ENCODE measurements at places on chromosomes 4 and X. TPM values are rescaled to one million over a fixed set of nuclear protein-coding genes. Genes with fewer than 3 reads are reported as not detected.
A peak's percentile ranks its signal among the peaks of the same experiment; 100 is the strongest.

Gene ANOS1
- polyA plus RNA-seq, result 9.0 TPM

Gene MAML3
- 16.8 TPM for polyA plus RNA-seq

Gene LANCL3
- polyA plus RNA-seq, result 0.11 TPM

Gene CFAP99
- polyA plus RNA-seq, result 0.57 TPM

Gene ADH1A
- polyA plus RNA-seq, result 0.47 TPM

Gene LNX1
- 18.1 TPM for polyA plus RNA-seq

Gene TIMP1
- polyA plus RNA-seq, result 79.6 TPM

Gene MAP9
- polyA plus RNA-seq, result 33.1 TPM

Gene DGKK
- polyA plus RNA-seq, result 9.7 TPM

Gene EXOC1L
- polyA plus RNA-seq, result not detected

Gene IQSEC2
- 12.3 TPM for polyA plus RNA-seq

Gene CC2D2A
- polyA plus RNA-seq, result 54.3 TPM

Gene CT45A5
- polyA plus RNA-seq, result not detected

Gene NPY2R
- polyA plus RNA-seq, result 0.89 TPM

Gene GPRASP1
- 8.8 TPM for polyA plus RNA-seq

Gene TSPAN6
- polyA plus RNA-seq, result 186 TPM

Gene RS1
- polyA plus RNA-seq, result 0.16 TPM

DNA sequence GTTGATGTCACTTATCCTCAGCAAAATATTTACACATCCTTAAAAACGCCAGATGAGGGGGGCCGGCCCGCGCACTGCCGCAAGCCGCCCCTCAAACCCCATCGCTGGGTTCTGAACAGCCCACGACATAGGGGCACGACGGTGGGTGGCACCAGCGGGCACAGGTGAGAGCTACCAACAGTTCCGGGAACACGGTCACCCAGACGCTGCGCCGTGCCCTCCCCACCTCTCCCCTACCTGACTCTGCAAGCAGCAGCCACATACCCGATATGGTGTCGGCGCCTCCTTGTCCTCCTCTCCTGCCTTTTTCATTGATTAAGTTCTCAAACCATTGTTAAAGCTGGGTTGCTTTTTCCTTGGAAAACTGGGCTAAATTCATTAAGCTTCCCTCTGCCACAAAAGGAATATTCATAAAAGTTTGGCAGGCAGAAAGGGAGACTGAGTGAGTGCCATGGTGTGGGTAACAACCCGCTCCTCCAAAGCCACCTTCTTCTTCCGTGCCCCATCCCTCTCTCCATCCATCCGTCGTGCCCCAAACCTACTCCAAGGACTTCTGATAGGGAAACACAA is 1.4 kb downstream of the RAI2 start:
- DNase-seq, result no peak

DNA sequence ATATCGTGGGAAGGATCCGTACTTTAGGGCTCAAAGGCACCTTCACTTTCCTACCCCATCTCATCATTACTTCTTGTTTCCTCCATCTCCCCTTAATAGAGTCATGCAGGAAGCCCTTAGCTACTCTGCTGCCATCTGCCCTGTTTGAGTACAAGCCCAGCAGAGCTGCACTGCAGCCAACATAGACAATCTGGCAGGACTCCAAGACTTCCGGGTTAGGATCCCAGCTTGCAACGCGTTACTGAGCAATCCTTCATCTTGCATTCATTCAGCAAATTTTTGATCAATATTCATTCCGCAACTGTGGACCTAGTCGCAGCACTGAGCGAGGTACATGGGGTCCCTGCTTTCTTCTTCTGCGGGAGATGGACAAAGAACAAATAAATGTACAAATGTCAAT is 344.9 kb downstream of the BCOR start:
- DNase-seq, result no peak

- DNase-seq, result no peak
Measured at GRCh38 chr4:22414833-22415232, 101.0 kb downstream of the ADGRA3 start.

- DNase-seq, result peak; percentile 10
Measured at GRCh38 chrX:75273483-75273882, 402 bp upstream of the UPRT start.

DNA sequence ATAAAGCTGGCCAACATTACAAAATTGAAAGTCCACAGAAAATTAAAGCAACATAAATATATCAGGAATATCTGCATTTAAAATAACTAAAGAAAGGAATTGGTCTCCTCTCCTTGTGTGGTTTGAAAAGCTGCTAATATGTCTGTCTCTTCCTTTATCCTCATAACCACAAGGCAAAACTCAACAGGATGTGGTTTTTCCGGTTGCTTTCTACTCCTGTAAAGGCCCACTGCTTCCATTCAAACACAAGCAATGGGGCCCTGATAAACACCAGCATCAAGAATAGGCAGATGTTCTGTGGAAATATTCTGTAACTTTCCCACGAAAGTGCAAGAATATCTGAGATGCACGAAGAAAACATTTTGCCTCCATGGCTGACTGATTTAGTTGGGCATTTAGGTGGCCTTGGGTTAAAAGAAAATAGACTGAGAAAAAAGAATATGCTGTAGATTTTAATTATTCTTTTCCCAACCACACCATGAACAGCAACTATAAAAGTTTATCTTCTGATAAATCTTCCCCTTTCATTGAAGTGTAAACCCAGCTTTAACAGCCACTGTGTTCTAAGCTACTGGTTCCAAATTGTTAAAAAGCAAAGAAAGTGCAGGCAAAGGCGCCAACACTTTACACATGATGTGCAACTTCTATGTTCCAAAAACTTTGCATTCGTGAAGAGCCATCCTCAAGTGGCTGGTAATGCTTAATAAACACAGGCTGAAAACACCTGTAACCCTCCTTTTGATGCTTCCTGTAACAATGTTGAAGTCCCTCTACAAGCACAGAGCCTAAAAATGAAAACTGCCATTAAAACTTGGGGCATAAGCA is 50.5 kb upstream of the NDST3 start:
- DNase-seq, result no peak

DNA sequence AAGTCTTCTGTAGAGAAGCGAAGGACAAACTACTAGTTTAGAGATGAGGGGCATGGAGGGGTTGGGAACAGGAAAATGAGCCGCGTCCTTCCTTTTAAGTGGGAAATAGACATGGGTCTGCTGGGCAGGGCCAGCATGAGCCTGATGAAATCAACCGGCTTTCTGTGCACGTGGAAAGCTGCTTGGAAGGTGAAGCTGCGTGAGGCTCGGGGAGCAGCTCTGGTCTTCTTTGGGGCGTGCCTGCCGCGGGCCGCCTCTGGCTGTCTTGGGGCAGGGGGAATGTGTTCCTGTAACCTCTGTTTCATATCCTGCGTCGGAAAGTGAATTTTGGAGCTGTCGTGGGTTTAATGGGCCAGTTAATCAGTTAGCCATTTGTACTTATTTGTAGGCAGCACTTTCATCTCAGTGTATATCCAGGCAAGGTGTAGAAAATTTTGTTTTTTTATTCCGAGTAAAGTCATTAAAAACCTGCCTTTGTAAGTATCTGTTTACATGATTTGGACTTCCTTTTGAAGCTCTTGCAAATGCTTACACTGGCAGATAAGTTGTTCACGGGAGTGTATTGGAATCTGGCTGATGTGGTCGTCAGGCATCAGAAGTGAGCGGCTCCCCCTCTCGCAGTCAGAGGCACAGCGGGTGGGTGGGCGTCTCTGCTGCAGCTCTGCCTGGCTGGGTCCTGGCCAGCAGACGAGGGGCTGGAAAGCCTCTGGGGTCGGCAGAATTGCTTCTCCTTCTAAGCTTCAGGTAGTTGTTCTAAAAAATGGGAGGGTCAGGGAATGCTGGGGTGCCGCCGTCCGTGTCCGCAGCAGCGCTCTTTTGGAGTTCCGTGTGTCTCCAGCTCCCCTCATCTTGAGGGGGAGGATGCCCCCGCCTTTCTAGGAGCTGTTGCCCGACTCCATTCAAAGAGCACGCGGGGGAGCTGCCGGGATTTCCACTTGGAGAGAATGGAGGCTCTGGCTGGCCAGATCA is 70.5 kb upstream of the HGFAC start:
- no peak for DNase-seq

DNA sequence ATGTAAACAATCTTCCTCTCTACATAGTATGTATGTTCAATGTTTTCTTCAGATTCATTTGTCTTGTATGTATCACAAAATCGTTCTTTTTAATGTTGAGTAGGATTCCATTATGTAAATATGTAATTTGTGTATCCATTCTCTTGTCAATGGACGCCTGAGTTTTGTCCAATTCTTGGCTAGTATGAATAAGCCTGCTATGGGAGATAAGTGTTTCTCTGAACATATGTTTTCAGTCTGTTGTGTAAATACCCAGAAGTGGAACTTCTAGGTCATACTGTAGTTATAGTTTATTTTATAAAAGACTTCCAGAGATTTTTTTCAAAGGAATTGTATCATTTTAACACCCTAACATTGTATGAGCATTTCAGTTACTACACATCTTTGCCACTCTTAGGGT is 2.8 kb downstream of the SMIM31 start:
- DNase-seq, result no peak

DNA sequence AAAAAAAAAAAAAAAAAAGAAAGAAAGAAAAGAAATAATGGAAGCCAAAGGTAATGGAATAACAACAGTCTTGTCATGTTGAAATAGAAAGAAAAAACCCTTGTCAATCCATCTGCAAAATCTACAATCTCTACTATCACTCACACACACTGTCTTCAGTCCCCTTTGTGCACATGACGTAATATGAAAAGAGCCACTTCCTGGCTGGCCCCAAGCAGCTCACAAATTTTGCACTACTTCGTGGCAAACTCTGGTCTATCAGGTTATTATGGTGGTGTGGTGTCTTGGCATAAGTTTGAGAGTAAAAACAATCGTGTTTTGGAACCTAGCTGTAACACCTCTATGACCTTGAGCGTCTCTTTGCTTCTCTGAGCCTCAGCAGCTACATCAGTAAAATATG is 8.3 kb upstream of the AFAP1 start:
- no peak for DNase-seq

GRCh38 chr4:125315576-125316400 is 1.0 kb downstream of the FAT4 start:
- no peak for DNase-seq

- DNase-seq, result no peak
Measured at GRCh38 chr4:7200801-7201200, 8.5 kb downstream of the SORCS2 start.

- no peak for DNase-seq
Measured at GRCh38 chrX:42385730-42386129, 392.2 kb downstream of the PPP1R2C start.

DNA sequence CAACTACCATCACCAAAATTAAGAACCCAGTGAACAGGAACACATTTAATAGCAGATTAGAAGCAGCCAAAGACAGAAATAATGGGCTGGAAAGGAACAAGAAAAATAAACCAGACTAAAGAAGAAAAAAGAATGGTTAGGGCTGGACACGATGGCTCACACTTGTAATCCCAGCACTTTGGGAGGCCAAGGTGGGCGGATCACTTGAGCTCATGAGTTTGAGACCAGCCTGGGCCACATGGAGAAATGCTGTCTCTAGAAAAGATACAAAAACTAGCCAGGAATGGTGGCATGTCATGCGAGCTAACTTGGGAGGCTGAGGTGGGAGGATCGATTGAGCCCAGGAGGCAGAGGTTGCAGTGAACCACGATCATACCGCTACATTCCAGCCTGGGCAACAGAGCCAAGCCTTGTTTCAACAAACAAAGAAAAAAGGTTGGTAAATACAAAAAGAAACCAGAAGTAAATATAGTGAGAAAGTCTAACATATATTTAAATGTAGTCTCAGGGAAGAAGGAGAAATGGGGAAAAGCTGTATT is 102.0 kb downstream of the AFAP1 start:
- DNase-seq, result no peak

DNA sequence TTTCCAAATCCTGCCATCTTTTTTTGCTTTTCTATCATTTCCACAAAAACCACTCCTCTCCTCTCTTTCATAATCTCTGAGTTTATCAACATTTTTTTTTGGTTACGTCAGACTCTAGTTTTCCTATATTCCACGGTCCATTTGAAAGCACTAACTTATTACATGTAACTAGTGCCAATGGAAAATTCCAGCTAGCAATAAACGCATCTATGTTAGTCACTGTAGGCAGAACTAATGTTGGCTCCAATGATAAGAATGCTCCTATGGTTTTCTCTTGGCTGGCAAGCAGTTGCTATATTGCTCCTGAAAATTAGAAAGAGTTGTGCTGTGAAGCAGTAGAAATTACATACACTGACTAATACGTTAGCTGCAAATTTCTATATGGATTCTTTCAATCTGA is 634.6 kb upstream of the FTHL17 start:
- DNase-seq, result no peak

DNA sequence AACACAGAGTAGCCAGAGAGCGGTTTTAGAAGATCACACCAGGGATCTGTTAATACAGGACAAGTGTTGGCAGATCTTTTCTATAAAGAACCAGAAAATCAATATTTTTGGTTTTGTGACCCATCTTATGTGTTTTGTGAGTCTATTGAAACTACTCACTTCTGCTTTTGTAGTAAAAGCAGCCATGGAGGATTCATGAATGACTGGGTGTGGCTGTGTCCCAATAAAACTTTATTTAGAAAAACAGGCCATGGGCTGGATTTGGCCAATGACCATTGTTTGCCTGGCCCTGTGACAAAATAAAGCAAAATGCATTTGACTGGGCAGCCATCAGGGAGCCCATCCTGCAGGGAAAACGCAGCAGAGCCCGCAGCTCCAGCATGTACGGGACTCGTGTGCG is 99.9 kb upstream of the ADRA2C start:
- no peak for DNase-seq

GRCh38 chr4:64718091-64718490 is 308.8 kb upstream of the TECRL start:
- DNase-seq, result no peak

DNA sequence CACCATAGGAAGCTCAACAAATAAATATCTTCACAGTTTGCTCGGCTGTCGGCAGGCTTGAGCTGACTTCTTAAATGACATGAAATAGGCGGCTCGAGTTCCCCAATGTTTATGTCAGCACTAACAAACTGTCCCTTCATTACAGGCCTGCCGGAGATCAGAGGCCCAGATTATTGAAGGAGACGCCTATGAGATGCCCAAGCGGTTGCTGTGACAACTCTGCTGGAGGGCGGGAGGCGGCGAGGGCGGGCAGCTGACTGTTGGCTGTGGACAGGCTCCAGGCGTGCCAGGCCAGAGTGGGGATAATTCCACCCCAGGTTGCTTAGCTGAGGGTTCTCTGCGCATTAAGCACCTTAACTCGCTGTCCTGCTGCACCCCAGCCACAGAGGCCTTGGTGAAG is 39.2 kb upstream of the MSX1 start:
- DNase-seq, result peak; percentile 40

- no peak for DNase-seq
Measured at GRCh38 chr4:87938746-87939145, 36.8 kb upstream of the SPP1 start.

GRCh38 chr4:5973033-5973432 is 45.2 kb downstream of the C4orf50 start:
- DNase-seq, result no peak

DNA sequence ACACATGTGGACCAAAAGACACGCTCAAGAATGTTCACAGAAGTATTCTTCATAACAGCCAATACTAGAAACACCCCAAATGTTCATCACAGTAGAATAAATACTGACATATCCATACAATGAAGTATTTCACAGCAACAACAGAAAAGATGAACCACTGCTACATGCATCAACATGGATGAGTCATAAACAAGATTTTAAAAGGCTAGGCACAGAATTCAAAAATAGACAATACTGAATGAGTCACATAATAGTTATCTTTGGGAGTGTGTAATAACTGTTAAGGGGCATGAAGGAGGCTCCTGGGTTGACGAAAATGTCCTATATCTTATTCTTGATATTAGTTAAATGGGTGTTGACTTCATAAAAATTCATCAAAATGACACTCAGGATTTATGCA is 43.5 kb downstream of the CLOCK start:
- no peak for DNase-seq
